ENCODE measurements at places on chromosomes 16 and 17. TPM values are rescaled to one million over a fixed set of nuclear protein-coding genes. Genes with fewer than 3 reads are reported as not detected.
A peak's percentile ranks its signal among the peaks of the same experiment; 100 is the strongest.

- no peak for DNase-seq
These were observed 154.2 kb downstream of the VPS53 start for GRCh38 chr17:560432-560873.

DNA sequence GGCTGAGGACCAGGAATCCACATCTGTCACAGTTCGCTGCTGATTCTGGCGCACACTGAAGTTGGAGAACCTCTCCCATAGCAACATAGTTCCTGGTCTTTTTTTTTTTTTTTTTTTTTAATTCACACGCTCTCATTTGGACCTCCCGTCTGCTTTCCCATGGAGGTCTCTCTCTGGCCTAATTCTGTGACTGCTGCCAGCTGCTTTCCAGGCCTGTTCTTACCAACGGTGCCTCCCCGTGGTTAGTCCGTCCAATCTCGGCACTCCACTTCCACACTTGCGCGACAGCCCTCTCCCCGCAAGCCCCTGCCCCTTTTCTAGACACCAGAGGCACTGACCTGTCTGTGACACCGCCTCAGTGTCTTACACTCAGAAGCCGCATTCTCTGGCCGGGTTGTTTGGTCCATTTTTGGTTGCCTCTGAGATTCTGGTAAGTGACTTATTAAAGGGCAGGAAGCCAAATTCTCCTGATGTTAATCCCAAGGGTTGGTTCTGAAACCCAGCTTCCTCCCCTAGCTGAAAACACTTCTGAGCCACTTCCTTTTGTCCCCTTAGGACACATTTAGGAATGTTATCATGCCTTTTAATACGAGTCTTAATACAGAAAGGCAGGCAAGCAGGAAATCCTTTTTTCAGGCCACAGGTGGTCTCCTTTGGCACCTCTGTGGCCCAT, 1.1 kb upstream of the AKTIP start:
- peak; percentile 12 for DNase-seq

DNA sequence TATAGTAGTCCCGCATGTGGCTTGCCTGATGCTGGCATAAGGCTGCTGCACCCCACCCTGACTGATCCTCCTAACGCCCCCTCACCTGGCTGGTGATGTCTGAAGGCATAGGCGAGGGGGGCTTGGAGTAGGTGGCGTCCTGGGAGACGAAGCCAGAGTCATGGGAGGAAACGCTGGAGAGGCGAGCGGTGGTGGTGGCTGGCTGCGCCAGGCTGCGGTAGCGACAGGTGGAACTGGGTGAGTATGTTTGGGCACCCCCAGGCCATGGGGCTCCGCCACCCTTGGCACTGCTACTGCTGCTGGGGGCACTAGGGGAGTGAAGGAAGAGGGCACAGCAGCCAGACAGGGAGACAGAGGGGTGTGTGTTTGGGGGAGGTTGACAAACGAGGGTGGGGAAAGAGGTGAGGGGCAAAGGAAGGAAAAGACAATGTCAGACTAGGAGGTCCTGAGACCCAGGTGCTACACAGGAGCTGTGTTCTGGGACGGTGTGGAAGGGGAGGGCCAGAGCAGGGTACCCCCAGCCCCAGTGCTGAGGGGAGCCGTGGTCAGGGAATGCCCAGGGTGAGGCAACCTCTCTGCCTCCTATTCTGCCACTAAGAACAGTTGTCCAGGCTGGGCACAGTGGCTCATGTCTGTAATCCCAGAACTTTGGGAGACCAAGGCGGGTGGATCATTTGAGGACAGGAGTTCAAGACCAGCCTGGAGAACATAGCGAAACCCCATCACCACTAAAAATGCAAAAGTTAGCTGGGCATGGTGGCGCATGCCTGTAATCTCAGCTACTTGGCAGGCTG, 11.4 kb downstream of the MTSS2 start:
- DNase-seq: no peak

- DNase-seq: no peak
These were observed 18.5 kb downstream of the ANKRD40 start for GRCh38 chr17:50689251-50689650.

GRCh38 chr17:70022175-70022574, 52.9 kb upstream of the KCNJ16 start:
- no peak for DNase-seq

DNA sequence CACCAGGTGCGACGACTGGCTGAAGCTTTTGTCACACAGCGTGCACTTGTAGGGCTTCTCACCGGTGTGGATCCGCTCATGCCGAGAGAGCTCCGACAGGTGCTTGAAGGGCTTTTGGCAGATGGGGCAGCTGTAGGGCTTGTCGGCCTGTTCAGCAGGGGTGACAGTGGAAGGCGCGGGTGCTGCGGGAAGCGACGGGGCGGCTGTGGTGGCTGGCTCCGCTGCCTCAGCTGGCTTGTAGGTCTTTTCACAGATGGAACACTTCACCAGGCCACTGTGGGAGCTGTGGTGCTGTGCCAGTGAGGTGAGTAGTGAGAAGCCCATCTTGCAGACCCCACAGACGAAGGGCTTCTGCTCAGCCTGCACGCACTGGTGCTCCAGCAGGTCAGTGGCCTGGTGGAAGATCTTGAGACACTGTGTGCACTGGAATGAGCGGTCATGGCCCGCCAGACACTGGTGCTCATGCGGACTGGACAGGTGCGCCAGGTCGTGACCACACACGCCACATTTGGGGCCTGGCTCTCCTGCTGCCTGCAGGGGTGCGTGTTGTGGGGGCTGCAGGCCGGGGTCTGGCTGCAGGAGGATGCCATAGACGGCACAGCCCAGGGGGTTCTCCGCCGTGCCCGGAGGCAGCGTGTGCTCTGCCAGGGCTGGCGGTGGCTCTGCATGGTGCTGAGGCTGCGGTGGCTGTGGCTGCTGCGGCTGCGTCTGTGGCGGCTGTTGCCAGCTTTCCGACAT, 2.8 kb downstream of the ZNF319 start:
- no peak for DNase-seq

The KCNJ16 gene
- total RNA-seq: not detected
